ENCODE measurements at places on chromosomes 2 and 18.

- no peak for DNase-seq
Observed at GRCh38 chr2:2751715-2752315, 420.7 kb upstream of the MYT1L start.

DNA sequence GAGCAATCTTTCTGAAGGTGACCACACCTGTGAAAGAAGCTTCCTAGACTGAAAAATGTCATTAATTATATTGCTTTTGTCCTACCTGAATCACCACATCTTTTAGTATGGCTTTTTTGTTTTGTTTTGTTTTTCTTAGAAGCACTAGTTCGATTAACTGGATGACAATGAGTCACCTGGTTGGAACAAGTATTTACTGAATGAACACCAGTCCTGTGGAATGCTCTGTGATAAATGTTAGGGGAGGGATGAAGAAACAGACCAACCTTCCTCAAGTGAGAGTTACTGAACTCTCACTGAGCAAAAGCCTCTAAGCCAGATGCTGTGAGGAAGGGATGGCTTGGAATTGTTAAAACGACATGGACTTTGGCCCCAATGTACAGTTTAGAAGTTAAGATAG, 26.8 kb upstream of the DCC start:
- peak; percentile 30 for DNase-seq

DNA sequence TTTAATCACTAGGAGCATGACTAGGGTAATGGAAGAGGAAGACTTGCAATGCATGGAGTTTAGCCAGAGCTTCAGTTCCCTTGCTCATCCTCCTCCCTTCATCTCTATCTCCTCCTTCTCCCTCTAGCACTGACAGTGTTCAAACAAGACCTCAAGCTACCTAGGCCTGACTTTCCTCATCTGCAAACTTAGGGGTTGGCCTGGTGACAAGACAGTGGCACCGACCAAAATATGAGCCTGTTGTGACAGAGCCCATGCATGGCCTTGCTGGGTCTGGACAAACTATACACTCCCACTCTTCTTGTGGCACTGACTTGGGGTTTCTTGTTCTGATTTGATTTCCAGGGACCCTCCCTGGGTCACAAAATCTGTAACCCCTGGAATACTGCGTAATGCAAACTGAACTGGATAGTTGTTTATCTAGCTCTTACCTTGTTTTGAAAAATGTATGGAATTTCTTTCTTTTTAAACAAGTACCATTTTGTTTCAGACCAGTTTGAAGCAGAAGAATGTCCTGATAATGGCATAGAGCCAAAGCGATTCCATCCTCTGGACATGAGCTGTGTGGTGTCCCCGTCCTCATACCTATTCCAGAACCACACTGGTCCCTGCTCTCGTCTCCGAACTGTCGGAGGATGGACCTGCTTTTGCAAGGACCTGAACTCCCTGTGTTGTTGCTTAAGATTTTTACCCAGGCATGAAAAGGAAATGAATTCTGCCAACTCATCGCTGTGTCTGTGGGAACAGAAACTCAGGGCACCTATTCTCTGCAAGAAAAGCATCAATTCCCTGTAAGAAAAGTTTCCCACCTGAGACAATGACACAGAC, 33.4 kb upstream of the PPP4R1 start:
- peak; percentile 28 for DNase-seq

GRCh38 chr2:132564065-132564464, 105.9 kb downstream of the LYPD1 start:
- no peak for DNase-seq

- no peak for DNase-seq
Observed at GRCh38 chr2:96106991-96107707, 9.2 kb downstream of the ADRA2B start.

DNA sequence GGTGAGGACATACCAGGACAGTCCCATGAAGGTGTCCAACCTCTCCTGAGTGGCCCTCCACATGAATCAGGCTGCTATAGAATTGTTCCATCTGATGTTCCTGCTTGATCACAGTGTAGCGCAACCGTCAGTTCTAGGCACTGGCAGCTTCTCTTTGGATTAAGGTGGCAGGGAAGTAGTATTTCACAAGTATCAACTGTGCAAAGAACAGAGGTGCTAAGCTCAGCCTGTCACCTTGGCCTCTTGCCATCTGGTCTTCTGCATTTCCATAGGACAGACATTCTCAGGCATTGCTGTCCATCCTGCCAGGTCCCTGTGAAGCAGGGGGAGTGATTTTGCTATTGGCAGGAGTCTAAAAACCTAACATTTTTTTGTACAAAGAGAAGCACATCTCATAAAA, 182.2 kb upstream of the EPAS1 start:
- no peak for DNase-seq

DNA sequence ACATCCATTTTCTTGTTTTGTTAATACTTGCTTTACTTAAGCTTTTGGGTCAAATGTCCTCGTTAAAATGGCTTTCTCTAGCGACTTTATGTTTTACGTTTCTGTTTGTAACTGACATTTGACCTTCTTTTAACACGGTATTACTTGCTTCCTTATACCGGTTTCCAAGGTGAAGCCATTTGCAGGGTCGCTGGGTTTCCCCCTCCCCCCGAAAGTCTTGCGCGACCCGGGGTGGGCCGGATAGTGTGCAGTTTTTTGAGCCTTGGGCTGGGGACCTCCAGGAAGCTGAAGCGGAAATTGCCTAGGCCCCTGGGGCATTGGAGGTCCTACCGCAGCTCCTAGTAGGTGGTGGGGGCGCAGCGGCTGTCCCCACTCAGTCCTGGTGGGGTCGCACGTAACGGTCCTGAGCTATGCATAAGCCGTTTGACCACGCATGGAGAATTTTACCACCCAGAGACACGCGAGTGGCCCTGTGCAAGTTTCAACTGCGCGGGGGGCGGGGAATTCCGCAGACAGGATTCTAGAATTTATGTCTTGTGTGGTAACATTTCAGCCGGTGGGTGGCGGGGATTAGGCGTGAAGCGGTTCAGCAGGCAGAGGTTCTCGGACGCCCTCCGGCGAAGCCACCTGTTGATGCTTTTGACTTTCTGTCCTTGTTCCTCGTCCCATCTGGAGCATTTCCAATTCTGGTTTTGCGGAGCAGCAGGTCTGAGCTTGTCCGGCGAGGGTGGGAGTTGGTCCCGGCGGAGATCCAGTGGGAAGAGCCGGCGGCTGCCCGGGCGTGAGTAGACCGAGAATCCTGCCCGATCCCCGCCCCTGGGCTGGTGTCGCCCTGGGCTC, 2.4 kb downstream of the CFLAR start:
- peak; percentile 85 for DNase-seq

GRCh38 chr2:25835906-25836305, 42.4 kb downstream of the ASXL2 start:
- DNase-seq, result no peak

DNA sequence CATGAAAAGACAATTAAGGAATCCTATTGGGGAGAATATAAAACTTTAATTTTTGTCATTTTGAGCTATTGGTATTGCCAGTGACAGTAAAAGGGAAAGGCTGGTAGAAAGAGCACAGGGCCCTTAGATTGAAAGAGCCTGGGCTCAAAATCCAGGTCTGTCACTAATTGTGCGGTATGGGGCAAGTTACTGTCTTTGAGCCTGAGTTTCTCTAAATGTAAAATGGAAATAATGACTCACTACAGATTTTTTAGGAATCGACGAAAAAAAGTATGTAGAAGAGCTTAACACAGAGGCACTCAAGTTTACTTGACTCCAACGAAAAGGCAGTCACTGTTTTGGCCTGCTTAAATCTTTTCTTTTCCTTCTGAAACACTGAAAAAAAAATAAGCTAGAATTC, 7.0 kb downstream of the NDUFV2 start:
- peak; percentile 58 for DNase-seq

DNA sequence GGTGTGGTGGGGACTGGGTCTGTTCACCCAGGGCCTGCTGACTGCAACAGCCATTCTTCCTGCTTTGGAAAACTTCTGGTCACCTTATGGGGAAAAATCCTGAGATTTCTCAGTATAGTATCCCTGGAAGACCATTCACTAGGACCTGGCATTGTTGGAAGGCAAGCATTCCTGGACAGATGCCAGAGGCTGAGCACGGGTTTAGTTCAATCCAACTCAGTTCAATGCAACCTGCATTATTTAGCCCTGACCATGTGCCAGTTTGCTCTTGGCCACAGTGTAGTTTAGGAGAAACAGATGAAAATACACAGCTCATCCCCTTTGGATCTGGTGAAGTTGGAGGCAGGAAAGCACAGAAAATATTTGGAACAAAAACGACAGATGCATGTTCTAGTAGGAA, 95.9 kb downstream of the LPIN1 start:
- DNase-seq, result no peak

GRCh38 chr18:3665780-3666525, 216.0 kb downstream of the TGIF1 start:
- peak; percentile 83 for DNase-seq

GRCh38 chr18:75491361-75491760, 63.9 kb upstream of the SMIM21 start:
- peak; percentile 30 for DNase-seq

DNA sequence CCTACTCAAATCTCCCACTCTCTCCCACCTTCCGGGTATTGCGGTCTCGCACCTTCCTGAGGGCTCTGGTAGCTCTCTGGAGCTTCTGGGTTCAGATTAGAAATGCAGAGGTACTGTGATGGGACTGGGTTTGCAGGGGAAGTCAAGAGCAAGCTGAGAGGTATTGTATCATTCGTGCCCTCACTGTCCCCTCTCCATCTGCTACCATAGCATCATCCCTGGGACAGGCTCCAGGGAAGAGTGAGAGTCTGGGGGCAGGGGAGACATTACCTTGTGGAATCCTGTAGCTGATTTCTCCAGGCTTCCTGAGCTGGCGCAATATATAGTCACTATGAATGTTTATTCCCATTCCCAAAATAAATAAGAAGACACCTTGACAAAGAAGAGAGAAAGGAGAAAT, 49.6 kb downstream of the SRD5A2 start:
- DNase-seq, result no peak

DNA sequence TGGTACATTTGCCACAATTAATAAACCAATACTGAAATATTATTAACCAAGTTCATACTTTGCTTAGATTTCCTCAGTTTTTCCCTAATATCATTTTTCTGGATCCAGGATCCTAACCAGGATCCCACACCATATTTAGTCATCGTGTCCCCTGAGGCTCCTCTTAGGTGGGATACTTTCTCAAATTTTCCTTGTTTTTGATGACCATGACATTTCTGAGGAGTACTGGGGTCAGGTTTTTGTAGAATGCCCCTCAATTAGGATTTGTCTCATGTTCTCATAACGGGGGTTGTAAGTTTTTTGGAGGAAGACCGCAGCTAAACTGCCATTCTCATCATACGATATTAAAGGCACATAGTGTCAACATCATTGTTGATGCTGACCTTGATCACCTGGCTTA, 15.5 kb upstream of the ERCC3 start:
- DNase-seq, result no peak

- DNase-seq, result no peak
Observed at GRCh38 chr2:152480821-152481399, 145.9 kb downstream of the FMNL2 start.

- DNase-seq, result peak; percentile 92
Observed at GRCh38 chr2:231611273-231612108, 18.8 kb downstream of the TEX44 start.

DNA sequence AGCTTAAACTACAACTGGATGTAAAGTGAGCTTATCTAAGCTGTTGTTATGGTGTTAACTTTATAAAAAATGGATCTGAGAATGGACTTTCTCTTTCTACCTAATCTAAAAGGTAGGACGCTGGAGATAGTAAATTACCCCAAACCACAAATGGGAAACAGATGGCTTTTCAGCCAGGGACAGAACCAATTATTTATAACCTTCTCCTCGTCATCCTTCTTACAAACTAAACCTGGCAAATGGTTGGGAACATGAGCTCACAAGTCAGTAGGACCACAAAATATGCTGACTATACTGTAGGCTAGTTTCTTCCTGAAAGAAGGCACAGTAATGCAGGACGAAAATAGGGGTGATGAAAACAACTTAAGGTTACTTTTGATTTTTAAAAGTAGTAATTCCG, 32.7 kb upstream of the ZDBF2 start:
- DNase-seq, result no peak

DNA sequence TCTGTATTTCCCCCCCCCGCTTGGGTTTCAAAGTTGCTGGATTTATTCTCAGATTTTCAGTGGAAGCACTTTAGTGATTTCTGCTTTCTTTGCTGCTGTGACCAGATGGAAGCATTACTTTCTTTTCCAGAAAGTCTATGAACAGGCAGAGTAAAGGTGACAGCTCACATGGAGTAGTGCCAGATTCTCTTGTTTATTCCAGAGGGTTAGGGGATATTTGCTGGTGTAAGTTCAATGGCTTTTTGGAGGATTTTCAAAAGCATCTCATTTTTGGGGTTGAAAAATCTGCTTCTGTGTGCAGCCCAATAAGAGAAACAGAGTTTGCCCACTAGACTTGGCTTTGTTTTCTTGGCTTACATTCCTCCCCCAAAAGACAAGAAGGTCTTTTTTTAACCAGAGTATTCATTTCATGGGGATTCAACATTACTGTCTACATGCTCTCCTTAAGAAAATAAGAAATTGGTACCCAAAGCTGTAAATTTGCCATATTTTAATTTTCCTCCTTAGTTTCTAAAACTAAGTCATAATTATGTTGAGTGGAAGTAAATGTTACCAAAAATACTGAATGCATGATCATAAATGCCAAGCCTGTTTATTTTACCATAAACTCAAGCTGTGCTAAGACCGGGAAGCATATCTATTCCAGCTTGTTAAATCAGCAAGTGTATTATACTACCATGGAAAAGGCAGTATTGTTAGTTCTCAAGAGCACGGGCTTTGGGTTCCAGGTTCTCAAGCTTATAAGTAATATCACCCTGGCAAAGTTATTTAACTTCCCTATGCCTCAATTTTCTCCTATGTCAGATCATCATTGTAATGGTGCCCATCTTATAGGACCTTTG, 557.2 kb downstream of the CPS1 start:
- no peak for DNase-seq

DNA sequence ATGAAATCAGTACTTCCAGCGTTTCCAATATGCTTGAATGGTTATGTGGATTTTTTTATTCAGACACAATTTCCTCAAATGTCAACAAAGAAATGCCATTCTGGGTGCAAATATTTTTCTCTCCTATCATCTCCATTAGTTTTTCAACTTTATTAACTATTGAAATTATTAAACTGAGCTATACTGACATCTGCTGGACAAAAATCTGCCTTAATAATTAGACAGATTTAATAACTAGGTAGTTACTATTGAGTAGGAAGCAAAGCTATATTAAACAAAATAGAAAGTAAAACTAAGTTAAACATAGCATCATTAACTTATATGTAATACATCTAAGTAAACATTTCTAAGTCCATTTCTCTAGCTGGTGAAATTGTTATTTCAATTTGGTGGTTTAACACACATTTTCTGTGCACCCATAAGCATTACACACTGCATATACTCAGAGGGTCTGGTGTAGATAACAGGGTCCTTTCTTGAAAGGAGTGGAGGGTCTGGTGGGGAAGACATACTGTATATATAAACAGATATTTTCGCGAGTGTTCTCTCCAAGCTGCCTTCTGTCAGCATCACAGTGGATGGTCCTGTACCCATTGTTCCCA, 77.0 kb downstream of the LANCL1 start:
- DNase-seq, result no peak

DNA sequence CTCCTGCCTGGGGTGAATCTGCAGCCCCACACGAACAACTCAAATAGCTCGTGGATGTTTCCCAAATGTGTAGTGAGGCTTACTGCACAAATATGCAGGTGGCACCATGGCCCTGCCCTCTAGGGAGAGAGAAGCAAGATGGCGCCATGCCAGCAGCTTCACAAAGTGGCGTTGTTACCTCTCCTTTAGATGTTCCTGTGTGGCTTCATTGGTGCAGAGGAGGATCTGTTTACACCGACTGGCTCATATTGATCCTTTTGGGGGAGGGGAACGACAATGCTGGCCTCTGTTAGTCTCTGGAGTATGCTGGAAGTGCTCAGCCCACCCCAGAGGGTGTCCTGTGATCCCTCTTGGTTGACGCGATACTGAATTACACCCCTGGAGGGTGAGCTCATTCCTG, 99.5 kb upstream of the GATA6 start:
- no peak for DNase-seq
